Stimulated activated CD8-positive, alpha-beta memory T cell treated with anti-CD3 and anti-CD28 coated beads, Interleukin-7, amount 100 ng/mL, for 1 hour (primary cell): ENCODE measurements at places on chromosomes 12 and 14.

GRCh38 chr14:49977126-49977841, 84.4 kb downstream of the ARF6 start:
- DNase-seq, result no peak

GRCh38 chr12:45518291-45519235, 210.9 kb upstream of the ARID2 start:
- DNase-seq, result peak; percentile 9

DNA sequence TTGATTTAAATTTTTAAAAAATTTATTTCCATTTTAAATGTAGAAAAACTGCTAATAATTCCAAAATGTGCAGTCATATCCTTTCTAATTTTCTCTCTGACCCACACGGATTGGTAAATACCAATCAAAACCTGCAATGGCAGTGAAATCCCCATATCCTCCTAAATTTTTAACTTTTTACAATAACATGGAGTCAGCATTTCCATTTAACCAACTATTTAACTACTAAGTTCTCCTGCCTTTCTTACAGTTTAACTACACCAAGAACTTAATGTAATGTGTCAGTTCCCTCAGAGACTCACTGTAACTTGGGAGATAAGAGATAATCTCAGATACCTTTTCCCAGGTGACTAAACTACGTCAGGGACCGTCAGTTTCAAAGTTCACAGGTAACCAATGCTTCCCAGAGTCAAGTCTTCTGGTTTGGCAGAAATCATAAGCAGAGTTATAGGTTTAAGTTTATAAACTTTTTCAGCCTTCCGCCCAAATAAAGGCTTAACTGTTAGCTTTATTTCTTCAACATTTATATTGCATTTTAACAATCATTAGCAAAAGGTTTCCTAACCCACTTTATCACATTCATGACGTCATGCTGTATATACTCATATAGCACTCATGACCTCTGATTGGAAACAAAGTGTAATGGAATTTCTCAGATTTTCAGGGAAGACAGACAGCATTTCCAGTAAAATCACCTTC, 7.6 kb downstream of the KRAS start:
- DNase-seq, result no peak

DNA sequence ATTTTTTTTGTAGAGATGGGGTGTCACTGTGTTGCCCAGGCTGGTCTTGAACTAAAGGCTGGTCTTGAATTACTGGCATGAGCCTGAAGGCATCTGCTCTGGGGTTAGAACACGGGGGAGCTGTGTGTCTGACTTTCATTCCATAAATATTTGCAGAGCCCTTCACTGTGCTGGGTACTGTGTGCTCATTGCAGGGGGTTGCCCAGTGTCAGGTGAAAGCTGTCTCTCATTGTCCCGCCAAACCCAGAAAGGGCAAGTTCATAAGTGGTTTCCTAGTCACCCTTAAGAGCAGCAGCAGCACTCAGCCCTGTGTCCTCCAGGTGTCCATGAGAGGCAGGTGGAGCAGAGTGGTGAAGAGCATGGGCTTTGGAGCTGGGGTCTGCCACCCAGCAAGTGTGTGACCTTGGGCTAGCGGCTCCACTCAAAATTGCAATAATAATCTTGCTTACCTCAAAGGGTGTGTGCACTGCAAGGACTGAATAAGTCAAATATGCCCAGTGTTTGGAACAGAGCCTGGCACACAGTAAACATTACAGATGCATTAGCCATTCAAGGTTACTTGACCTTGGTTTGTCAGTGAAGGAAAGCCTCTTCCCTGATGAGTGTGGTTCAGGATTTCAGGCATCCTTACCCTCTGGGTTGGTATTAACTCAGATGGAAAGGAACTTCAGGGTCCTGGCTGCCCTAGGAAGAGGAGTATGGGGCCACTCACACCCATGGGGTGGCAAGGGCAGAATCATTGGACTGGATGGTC, 4.4 kb upstream of the SMIM41 start:
- no peak for DNase-seq

- no peak for DNase-seq
These were observed 12.1 kb upstream of the GAPDH start for GRCh38 chr12:6522193-6522592.

- no peak for DNase-seq
These were observed 122.0 kb upstream of the EGLN3 start for GRCh38 chr14:34072921-34073320.

DNA sequence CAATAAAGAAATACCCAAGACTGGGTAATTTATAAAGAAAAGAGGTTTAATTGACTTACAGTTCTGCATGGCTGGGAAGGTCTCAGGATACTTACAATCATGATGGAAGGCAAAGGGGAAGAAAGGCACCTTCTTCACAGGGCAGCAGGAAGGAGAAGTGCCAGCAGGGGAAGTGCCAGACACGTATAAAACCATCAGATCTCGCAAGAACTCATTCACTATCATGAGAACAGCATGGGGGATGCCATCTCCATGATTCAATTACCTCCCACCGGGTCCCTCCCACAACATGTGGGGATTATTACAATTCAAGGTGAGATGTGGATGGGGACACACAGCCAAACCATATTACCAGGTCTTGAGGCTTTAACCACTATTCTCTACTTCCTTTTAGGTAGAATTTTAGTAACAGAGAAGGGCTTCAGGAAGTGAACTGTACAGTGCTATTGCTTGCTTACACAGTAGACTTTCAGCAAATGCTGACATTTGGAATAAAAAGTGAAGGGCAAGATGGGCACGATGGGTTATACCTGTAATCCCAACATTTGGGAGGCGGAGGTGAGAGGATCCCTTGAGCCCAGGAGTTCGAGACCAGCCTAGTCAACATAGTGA, 40.8 kb upstream of the OR4E1 start:
- DNase-seq, result no peak

GRCh38 chr12:75660107-75660530, 148.7 kb upstream of the KRR1 start:
- DNase-seq, result no peak

DNA sequence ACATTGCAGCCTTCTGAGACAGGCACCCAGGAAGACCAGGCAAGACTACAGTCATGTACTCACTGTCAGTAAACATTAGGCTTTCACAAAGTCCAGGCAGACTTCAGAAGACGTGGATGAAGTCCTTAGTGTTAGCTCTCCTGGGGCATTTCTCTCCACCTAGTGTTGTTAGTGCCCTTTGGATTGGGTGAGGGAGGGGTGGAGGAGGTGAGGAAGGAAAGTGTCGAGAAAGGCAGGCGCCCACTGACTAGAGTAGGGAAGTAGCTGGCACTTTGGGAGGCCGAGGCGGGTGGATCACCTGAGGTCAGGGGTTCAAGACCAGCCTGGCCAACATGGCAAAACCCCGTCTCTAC, 20.2 kb downstream of the TMEM229B start:
- no peak for DNase-seq

DNA sequence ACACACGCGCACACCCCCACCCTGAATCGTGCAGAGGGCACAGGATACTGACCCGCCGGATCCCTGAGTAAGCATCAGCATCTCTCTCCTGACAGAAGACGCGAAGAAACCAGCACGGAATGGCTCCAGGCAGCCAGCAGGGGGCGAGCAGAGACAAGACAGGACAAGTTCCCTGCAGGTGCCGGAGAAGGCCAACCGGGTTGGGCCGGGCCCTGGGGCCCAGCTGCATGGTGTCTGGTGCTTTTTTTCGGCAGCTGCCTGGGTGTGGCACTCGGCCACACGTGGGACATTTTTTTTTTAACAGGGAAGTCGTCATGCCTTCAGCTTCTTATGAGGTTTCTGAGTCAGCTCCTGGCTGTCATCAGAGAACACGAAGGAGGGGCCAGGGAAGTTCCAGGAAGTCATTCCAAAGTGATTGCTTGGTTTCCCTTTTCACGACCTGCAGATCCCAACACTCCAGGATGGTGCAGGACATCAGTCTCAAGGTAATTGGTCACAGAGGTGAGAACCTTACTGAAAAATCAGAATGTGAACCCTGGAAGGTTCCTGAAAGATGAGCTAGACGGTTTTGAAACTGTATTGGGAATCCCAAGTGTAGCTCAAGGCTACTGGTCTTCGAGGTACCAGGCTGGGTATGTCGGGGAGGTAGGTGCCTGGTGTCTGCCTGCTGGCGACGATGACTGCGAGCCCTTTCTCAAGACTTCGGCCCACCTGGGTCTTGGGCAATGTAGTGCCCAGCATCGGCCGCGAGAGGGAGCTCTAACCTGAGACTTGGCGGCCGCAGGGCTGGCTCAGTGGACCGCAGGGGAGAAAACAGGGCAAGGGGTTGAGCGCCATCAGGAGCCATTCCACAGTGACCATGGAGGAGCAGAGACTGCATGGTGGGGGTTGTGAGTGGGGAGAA, 190.8 kb upstream of the PRMT8 start:
- DNase-seq, result peak; percentile 30
